ENCODE measurements at places on chromosomes 12 and 14. TPM values are rescaled to one million over a fixed set of nuclear protein-coding genes. Genes with fewer than 3 reads are reported as not detected.

Gene HHIPL1
- total RNA-seq = 0.26 TPM

Gene MMP19
- 3.4 TPM for total RNA-seq

DNA sequence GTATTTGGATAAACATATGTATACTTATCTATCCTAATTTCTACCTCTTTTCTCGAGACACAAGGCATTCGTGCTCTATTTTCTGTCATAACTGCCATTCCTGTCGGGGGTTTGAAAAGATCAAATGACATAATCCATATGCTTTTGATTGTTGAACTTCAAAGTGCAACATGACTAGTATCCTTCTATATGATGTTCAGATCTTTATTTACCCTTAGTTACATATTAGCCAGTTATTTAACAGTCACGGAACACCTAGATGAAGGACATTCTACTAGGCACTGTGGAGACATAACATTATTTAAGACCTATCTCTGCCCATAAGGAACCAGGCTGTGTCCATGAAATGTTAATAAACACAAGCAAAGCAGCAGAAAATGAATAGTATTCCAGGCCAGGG is 11.2 kb upstream of the GRIN2B start:
- no peak for DNase-seq

- no peak for DNase-seq
These were observed 150.9 kb upstream of the GRIP1 start for GRCh38 chr12:66829660-66830325.

GRCh38 chr14:91371011-91371989 is 46.3 kb downstream of the CCDC88C start:
- DNase-seq = no peak

DNA sequence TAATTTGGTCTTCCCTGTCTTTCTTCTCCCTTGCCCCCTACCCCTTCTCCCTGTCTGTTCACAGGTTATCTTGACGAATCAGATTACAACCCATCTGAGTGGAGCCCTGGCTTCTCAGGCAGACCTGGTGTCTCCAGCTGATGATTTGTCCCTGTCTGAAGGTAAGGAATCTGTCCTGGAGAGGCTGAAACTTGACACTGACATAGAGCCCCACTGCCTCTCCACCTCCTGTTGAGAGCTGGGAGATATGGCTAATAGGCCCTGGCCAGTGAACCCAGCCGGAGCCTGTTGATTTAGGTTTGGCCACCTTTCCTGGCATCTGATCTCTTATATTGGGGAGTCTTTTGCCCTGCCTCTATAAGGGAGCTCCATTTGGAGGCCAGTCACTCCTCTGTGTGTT is 472.2 kb downstream of the RAD51B start:
- DNase-seq = no peak

- no peak for DNase-seq
These were observed 11.7 kb upstream of the NFKBIA start for GRCh38 chr14:35416108-35416750.

DNA sequence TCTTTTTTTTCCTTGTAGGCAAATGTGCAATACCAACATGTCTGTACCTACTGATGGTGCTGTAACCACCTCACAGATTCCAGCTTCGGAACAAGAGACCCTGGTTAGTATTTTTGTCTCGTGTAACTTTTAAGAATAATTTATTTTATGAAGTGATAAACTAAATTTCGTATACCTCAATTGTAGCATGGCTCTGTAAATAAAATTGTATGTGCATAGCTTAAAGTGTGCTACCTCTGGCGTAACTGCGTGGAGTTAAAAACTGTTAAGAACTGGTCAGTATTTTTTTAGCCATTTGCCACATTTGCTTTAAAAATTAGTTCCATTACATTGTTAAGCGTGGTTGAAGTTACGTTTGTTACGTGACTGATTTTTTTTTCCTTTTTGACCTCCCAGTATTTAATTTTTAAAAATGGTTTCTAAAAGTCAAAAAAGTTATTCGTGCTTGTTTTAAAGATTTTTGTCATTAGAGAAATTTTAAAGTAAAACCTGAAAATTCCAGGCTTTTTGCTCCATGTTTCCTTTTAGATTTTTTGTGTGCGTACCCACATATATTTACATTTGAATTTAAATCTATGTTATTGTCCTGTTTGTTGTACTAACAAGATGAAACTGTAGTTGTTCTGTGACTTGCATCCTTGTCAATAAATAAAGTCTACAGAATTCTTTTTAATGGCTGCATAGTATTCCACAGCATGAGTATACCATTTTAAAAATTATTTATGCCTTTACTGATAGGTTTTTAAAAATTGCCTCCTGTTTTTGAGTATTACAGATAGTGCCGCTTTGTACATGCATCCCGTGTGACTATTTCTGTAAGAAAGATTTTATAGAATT is 1.4 kb downstream of the MDM2 start:
- DNase-seq = no peak

Data from body of pancreas (tissue), 4 donors.